ENCODE measurements at places on chromosomes 11 and 22. TPM values are rescaled to one million over a fixed set of nuclear protein-coding genes. Genes with fewer than 3 reads are reported as not detected.
A peak's percentile ranks its signal among the peaks of the same experiment; 100 is the strongest.

- no peak overlapping the region for H3K27ac ChIP-seq
- H3K4me3 ChIP-seq = no peak overlapping the region
Measured at GRCh38 chr11:15576769-15577168, 462.0 kb downstream of the INSC start.

DNA sequence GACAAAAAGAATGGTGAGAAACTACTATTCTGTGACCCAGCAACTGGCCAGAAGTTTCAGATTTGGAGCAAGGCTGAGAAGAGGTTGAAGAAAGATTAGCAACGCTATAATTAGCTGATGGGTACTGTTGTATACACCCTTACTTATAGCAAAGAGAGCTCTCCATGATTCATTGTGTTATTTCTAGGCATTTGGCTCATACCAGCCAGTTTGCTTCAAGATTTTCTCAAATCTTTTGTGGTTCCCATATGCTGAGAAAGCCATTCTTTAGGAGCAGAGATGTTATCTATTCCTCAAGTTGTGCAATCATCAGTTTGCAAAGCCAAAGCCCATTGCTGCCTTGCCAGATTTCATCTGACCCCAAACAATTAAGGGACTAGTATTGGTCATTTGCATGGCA is 179.4 kb downstream of the ETS1 start:
- no peaks in the 10 kb centered on the region for H3K27me3 ChIP-seq
- H3K36me3 ChIP-seq = no peaks in the 10 kb centered on the region
- peaks cover 5% of the 10 kb centered on the region for H3K4me1 ChIP-seq
- no peak for DNase-seq
- no peak overlapping the region for H3K4me3 ChIP-seq
- no peak overlapping the region for H3K27ac ChIP-seq

DNA sequence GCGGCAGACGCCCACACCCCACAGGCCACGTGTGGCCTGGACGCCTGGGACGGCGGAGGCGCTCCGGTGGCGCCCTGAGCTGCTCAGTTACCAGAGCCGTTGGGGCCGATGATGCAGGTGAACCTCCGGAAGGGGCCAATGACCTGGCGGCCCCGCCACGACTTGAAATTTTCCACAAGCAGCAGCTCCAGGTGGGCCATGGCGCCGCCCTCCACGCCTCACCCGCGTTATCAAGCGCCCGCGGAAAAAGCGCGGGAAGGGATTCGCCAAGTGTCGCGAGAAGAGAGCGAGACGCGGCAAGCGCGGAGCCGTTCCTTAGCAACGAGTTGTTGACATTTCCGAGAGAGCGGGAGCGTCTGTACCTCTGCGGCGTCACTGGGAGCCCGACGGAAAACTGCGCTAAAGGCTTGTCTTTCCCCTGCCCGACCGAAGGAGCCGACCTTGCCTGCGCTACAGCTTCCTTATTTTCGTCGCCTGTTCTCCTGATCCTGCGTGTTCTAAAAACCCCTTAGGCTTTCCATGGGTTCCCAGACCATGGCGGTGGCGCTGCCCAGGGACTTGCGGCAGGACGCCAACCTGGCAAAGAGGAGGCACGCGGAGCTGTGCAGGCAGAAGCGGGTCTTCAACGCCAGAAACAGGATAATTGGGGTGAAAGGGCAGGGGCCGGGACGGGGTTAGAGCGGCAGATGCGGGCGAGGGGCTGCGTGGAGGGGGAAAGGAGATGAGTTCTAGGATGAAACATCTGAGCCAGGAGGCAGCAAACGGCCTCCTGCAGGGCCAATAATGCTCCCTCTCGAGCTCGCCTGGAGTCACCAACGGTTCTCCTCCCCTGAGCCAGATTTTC is at the start of the genes RIBC2 and SMC1B:
Gene RIBC2, plus strand, starts transcription at position 326 of the 844 bp plus-strand sequence. Its CDS starts 194 bp downstream, at position 520.
Gene SMC1B, minus strand, starts transcription at position 232 of the 844 bp plus-strand sequence. Its CDS starts 32 bp downstream, at position 200.
- peak within 1 kb of the TSS; percentile 57 for H3K27ac ChIP-seq
- peak; percentile 71 for DNase-seq

SOX10 gene
- total RNA-seq = not detected

GRCh38 chr22:41951898-41952474 is at the start of gene SMIM45:
SMIM45 (plus strand) TSS chr22:41952150.
- DNase-seq = no peak
- no peaks in the 10 kb centered on the region for H3K4me1 ChIP-seq
- H3K36me3 ChIP-seq = no peaks in the 10 kb centered on the region
- H3K27me3 ChIP-seq = no peaks in the 10 kb centered on the region

- no peaks in the 10 kb centered on the region for H3K27me3 ChIP-seq
- H3K36me3 ChIP-seq = no peaks in the 10 kb centered on the region
- no peak for DNase-seq
- peaks cover 12% of the 10 kb centered on the region for H3K4me1 ChIP-seq
- no peak overlapping the region for H3K27ac ChIP-seq
Measured at GRCh38 chr22:21920341-21921183, 32.1 kb downstream of the PPM1F start.

PYGM gene
- total RNA-seq = 2.9 TPM

GRCh38 chr11:76551400-76551799 is 106.6 kb downstream of the EMSY start:
- H3K27me3 ChIP-seq = no peaks in the 10 kb centered on the region
- no peaks in the 10 kb centered on the region for H3K4me1 ChIP-seq
- H3K36me3 ChIP-seq = no peaks in the 10 kb centered on the region
- no peak overlapping the region for H3K4me3 ChIP-seq
- H3K27ac ChIP-seq = no peak overlapping the region

All from uterus (tissue), 4 donors.